ENCODE measurements at places on chromosomes 1 and 21.

DNA sequence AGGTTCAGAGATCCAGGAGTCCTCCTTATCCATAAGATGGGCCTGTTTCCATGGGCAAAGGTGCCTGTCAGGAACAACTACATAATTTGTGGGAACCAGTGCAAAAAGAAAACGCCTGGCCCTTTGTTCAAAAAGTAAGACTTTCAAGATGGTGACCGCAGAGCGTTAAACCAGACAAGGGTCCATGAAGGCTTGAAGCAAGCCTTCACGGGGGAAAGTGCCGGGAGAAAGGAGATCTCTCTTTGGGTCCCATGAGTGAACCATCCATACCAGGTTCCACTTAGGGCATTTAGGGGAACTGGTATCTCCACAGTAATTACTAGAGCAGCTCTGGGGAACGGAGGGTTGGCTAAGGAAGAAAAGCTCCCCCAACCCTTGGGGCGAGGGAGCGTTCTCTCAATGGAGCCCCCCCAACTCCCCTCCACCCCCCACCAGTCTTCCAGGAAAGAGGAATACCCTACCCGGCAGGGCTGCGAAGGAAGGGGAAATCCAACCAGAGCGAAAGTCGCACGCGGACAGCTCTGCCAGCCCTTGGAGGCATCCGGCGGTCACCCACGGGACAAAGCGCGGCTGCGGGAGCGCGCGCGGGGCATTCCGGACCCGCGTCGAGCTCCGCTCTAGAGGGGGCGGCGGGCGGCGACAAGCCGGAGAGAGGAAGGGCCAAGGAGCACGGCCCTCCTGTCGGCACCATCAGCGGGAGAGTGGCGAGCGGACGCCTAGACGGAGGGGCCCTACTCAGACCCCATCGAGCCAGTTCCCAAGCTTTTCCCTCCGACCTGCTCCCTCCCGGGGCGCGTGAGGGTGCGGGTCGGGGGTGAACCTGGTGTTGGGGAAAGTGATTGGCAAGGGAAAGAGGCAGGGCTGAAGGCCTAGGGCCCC, 687 bp upstream of the RASSF5 start:
- no peak for DNase-seq

GRCh38 chr1:8845104-8846097, 28.0 kb upstream of the RERE start:
- DNase-seq, result no peak

- no peak for DNase-seq
Measured at GRCh38 chr1:219880765-219881457, 47.4 kb downstream of the SLC30A10 start.

DNA sequence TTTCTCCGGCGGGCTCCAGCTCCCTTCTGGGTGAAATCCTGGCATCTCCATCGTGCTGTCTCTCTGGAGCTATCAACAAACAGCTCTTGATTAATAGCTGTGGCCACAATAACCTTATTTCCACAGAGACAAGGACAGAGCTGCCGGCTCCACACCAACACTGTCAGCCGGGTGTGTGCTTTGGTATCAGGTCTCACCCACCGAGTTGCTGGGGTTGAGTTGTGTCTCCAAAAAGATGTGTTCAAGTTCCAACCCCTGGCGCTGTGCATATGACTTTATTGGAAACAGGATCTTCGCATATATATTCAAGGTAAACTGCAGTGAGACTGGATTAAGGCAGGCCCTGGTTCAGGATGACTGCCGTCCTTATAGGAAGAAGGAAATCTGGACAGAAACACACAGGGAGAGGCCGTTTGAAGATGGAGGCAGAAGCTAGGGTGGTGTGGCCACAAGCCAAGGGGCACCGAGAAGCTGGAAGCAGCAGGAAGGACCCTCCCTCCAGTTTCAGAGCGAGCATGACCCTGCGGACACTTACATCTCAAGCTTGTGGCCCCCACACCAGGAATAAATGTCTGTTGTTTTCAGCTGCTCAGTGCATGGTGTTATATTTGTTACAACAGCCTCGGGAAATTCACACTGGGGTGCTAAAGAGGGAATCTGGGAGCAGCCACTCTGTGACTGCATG, 88.4 kb upstream of the TMPRSS2 start:
- no peak for DNase-seq

DNA sequence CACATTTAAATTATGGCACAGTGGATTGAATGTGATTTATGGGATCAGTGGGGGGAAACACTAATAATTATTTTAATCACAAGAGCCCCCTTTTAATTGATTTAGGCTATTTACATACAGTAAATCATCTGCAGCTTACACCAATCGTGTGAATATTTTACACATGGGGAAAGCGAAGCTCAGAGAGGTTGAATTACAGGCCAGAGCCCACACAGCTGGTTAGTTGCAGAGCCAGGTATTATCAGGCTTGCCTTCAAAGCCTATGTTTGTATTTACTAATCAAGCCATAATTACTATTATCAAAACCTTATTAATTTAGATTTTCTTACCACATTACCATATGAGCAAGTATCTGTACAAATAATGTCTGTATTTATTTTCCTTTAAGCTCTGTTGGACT, 749 bp downstream of the SDCCAG8 start:
- no peak for DNase-seq

DNA sequence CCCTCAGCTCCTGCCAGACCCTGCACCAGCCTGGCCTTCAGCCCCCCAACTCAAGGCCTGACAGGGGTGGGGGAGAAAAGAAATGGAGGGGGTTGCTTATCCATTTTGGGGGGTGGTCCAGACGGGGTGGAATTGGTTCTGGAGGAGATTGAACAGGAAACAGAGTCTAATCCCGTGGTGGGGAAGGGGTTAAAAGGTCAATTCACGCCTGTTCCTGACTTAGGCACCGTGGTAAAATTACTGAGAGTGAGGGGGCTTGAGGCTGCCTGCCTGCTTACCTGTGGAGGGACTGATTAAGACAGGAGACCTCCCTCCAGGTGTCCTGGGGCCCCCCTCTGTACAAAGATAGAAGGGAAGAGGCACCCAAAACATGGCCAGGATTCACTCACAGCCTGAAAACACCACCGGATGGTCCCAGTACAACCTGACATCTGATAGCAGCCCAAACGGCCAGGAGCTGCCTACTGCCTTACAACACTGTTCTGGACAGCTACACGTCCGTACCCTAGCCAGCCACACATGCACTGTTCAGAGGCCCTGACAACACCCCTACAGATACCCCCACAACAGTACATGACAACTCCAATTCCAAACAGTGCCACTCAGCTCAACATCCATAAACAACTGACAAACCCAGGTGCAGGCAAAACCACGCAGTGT, 31.8 kb downstream of the AHDC1 start:
- DNase-seq, result no peak

GRCh38 chr1:155134880-155135414, 705 bp upstream of the SLC50A1 start:
- peak; percentile 88 for DNase-seq

GRCh38 chr1:202155478-202156021, 4.9 kb downstream of the PTPN7 start:
- peak; percentile 36 for DNase-seq

- no peak for DNase-seq
Measured at GRCh38 chr1:119556423-119556822, 49.4 kb downstream of the HSD3B1 start.

DNA sequence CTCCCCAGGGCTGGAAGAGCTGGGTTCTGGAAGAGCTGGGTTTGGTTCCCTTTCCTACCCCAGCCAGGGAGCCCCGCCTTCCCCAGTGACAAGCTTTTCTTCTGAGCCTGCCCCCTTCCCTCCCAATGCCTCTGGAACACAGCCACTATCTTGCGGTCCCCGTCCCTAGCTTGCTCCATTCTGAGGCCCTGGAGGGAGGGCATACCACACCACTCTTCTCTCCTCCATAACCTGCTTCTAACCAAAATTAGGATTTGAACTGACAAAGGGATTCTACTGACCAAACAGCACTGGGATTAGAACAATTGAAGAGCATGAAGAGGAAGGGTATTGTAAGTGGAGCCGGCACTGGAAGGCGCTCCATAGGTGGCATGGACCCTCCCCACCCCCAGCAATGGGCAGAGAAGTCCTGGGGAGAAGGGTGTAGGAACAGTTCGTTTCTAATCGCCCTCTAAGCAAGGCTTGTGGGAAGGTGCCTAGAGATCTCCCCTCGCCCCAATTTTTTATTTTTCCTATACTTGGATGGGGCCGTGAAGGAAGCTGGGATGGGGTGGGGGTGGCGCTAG, 690 bp downstream of the C1orf216 start:
- peak; percentile 63 for DNase-seq

- DNase-seq, result no peak
Measured at GRCh38 chr1:184253921-184254320, 132.9 kb upstream of the C1orf21 start.

DNA sequence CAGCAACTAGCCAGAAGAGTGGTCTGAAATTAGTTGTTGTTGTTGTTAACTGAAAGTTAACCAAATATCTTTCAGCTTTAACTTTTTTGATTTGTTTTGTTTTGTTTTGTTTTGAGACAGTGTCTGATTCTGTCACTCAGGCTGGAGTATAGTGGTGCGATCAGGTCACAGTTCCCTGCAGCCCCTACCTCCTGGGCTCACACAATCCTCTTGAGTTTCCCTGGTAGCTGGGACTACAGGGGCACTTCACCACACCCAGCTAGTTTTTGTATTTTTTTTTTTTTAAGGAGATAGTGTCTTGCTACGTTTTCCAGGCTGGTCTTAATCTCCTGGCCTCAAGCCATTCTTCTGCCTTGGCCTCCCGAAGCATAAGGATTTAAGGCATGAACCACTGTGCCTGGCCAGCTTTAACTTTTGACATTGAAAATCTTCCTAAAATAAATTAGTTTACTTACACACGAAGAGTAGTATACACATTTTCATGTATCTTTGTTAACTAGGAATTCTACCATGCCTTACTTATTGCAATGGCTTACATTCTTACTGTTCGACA, 45.0 kb downstream of the GNG12 start:
- DNase-seq, result no peak

DNA sequence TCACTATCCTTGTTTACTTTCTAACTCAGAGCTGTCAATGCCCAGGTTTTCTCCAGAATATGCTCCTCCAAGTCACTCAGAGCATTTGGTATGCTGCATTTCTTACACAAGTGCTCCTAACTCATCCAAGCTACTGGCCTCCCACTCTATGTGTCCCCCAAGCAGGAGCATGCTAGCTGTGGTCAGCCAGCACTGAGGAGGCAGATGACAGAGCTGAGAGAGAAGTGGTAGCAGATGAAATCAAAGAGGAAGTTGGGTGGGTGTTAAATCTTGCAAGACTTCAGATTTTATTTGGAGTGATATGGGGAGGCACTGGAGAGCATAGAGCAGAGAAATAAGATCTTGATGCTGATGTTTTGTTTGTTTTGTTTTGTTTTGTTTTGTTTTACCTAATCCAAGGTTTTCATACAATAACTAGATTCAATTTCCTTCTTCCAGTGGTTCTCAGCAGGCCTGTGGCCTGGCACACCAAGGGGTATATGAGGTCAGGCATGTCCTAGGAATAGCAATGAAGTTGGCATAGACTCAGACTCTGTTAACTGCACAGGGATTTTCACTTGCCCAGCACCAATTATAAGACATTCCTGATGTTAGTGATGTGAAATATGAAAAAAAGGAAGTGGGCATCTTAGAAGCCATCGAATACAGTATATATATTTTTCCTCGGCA, 3.1 kb upstream of the PGBD5 start:
- DNase-seq, result no peak

DNA sequence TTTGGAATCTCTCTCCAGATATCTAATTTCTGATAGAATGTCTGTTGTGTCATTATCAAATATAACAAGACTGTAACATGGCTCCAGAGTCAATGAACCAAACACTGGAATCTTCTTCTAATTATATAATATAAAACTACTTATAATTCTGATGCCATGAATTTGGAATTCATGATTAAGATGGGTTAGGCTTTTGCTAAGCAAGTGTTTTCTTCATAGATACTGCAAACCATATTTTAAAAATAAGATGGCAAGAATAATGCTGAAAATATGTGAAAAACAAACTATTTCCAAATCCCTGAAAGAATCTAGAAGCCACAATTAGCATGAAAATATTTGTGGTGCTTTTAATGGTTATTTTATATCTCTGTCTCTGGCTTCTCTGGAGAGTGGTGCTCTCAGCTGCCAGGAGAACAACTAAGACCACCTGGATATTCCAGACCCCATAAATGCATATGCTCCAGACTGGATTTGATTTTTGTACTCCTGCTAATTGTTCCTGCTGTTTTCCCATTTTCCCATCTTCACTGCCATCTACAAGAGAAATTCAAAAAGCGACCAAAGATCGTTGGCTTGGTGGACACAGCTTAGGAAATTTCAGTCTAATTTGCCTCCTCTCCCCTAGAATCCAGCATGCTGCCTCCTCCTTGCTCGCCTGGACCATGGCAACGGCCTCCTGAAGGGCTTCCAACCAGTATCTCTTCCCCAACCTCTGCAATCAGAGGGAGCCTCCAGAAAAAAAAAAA, 418.9 kb downstream of the SETD4 start:
- DNase-seq, result no peak

DNA sequence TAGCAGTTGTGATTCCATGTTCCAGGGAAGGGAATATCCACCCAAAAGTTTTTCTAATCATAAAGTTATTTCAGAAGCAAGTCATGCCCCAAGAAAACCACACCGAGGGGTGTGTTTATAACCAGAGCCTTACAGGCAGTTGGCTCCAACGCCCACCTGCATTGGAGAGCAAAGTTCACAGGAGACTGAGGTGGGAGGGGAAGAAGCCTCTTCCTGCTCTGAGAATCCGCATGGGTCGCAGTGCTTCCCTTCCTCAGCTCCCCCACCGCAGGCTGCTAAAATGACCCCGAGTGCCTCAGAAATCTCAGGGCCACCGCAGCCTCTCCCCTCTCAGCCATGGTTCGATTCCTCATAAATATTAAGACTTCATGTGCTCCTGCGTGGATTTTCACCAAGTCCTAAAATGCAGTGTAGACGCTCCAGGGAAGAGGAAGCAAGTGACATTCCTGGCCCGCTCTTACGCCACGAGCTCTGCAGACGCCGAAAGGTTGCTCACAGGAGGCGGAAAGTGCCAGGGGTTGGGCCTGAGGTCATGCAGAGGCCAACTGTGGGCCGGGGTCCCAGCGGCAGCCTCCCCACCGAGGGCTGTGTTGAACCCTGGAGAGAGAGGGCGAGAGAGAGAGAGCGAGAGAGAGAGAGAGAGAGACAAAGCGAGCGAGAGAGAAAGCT, 13.4 kb upstream of the SPSB1 start:
- no peak for DNase-seq

GRCh38 chr1:63827411-63828321, 53.8 kb downstream of the ROR1 start:
- DNase-seq, result no peak

- peak; percentile 81 for DNase-seq
Measured at GRCh38 chr1:177181631-177182291, 11.0 kb downstream of the BRINP2 start.
